ENCODE measurements at places on chromosomes 4 and X.

- no peak for DNase-seq
Observed at GRCh38 chr4:142556570-142557238, 289.4 kb downstream of the INPP4B start.

DNA sequence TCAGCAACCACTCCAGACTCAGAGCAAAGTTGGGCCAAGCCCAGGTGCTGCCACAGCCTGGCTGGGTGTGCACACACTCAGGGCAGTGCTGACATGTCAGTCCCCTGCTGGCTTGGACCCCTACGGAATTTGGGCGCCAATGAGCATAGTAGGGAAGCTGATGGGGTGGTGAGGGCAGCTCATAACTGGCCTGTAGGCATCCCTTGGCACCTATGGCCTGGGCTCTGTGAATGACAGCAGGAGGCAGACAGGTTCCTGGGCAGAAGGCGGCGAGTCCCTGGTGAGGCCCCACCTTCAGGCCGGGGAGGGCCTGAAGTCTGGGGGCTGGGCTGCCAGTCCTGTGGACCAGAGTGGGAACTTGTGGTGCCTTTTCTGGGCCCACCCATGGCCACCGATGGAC is 15.9 kb upstream of the TMEM185A start:
- no peak for DNase-seq

GRCh38 chr4:107824350-107825071 is at the start of gene SGMS2:
Gene SGMS2, plus strand, starts transcription at chr4:107824932. Its CDS starts 70,622 bp downstream, at chr4:107895554.
- no peak for DNase-seq

GRCh38 chr4:183852910-183853547 is 52.1 kb upstream of the STOX2 start:
- no peak for DNase-seq

DNA sequence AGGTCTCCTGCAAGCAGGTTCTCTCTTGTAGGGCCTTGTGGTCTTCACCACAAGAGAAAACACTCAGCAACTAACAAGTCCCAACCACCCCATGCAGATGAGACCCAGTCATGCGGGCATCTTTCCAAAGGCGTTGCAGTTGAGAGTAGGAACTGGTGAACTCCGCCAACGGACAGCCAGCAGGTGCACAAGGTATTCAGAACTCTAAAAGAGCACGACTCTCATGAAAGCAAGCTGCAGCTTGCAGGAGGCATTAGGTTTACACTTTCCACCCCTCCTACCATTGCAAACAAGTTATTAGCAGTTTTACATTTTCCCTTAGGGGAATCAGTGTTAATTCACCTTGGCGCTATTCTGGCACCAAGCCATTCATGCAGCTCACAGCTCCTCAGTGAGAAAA is 173.4 kb upstream of the KIT start:
- no peak for DNase-seq

GRCh38 chr4:7048642-7049041 is 5.5 kb downstream of the TADA2B start:
- no peak for DNase-seq

GRCh38 chrX:16239211-16239610 is 71.9 kb downstream of the MAGEB17 start:
- no peak for DNase-seq

DNA sequence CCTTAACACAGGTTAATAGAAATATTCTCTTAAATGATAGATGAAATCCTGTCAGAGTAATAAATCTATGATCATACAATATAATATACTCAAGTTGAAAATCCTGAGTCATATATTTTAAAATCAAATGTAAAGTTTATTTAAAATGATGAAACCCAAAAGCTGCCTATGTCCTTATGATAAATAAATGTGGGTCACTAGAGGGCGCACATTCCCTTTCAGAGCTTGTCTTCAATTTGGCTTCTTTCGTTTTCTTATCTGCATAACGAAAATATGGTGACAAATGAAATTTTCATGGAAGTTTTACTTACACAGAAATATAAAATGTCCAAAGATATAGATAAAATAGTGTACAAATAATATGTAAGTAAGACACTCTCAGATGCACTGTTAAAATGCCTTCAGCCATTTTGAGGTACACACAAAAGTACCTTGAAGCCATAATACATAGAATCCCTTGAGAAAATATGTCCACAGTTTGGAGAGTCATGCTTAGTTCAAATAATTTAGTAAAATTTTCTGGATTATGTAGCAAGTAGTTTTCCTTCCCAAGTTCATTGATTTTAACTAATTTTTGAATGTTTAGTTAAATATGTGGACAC is 680.4 kb downstream of the DMD start:
- DNase-seq: no peak

DNA sequence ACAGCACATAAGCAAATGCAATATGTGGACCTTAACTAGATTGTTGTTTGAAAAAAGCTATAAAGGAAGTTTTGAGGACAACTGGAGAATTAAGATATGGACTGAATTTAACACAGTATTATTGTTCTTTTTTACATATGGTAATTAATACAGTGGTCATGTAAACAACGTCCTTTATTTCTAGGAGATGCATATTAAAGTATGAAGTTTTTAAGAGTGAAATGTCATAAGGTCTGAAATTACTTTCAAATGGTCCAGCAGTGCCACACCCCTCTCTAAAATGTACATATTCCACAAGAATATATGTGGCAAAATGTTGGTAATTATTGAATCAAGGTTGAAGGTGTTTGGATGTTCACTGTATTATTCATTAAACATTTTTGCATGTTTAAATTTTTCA is 40.9 kb downstream of the WDFY3 start:
- DNase-seq: no peak

DNA sequence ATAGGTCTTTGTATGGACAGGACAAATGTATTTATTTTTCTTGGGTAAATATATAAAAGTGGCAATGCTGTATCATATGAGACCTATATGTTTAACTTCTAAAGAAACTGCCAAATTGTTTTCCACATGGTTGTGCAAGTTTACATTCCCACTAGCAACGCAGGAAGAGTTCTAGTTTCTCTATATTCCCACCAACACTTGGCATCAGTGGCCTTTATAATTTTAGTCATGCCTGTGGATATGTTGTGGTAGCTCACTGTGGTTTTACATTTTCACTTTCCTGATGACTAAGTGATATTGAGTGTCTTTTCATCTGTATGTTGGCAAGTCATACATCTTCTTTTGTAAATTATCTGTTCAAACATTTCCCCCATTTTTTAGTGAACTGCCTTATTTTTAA is 126.0 kb downstream of the EMCN start:
- DNase-seq: no peak

DNA sequence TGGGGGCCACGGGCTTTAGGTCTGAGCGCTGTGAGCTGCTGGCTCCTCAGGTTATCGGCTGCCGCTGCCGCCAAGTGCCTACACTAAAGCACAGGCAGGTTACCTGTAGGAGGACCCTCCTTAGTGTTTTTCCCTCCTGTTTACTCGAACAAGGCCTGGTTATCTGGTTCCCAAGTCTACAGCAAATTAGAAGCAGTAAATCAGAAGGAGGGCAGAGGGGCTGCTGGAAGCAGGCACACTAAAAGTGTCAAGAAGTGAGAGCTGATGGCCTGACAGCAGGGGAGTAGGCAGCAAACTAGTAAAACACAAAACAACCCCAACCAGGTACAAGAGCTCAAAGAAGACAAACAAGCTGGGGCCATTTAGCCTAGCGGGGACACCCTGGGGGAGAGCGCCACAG is 125.0 kb upstream of the PJA1 start:
- no peak for DNase-seq

DNA sequence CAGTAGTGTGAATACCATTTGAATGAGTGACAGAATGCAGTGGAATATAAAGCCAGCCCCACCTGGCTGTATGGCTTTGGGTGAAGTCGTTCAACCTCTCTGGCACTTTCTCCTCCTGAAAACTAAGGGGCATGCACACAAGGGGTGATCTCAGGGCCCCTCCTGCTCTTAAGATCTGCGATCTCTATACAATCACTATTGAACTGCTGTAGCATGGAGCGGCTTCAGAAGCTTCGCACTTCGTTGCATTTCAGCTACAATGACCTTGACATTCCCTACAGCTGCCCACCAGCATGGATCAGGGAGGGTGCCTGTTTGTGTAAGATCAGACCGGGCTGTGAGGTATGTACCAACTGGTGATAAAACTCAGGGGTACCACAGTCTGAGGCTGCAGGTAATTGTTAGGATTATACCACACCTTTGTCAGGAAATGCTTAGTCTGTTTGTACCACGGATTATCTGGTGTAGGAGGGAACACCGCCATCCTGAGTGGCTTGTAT is 85.2 kb downstream of the AASDH start:
- no peak for DNase-seq

GRCh38 chr4:876780-877179 is 50.9 kb upstream of the CPLX1 start:
- no peak for DNase-seq

DNA sequence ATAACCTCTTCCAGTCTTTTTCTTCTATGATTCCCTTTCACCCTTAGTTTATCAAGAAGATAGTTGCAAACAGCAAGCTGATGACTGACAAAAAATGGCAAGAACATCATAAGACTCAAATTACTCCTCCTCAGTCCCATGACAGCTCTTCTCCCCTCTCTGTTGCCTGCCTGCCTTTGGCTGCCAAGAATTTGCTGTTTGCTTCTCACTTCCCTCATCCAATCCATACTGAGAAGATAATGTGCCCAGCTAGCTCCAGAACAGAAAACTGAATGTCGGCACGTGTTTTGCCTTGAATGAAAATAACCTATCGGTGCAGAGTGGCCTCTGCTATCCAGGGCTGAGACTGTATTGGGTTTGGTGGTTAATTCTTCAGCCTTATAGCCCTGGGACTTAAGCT is 192.1 kb downstream of the PPARGC1A start:
- DNase-seq: no peak

- no peak for DNase-seq
Observed at GRCh38 chrX:132622130-132622529, 133.3 kb upstream of the MBNL3 start.

- DNase-seq: no peak
Observed at GRCh38 chrX:50813843-50814661, at the start of gene SHROOM4. Gene SHROOM4, minus strand, starts transcription at chrX:50814194. Its CDS starts 176 bp downstream, at chrX:50814018.

GRCh38 chr4:54281054-54281766 is 52.1 kb downstream of the PDGFRA start:
- no peak for DNase-seq

GRCh38 chr4:98887145-98887544 is 41.8 kb downstream of the EIF4E start:
- no peak for DNase-seq

- DNase-seq: no peak
Observed at GRCh38 chrX:867502-867901, 236.9 kb downstream of the SHOX start.

DNA sequence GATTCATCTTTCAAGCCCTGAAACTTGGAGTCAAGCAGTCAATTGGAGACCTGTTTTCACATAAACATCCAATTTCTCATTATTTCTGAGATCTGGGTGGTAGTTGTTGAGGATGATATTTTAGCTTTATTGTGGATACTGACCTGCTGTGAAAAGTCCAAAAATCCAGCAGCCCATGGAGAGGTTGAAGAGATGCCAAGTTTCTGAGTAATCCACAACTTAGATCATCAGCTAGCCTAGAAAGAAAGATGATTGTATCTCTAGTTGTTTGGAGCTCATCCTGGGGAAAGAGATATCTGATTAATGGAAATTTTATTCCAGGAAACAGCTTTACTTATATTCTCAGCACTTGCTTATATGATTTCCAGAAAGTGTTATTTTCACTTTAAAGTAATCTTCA is 48.6 kb upstream of the DCX start:
- no peak for DNase-seq

DNA sequence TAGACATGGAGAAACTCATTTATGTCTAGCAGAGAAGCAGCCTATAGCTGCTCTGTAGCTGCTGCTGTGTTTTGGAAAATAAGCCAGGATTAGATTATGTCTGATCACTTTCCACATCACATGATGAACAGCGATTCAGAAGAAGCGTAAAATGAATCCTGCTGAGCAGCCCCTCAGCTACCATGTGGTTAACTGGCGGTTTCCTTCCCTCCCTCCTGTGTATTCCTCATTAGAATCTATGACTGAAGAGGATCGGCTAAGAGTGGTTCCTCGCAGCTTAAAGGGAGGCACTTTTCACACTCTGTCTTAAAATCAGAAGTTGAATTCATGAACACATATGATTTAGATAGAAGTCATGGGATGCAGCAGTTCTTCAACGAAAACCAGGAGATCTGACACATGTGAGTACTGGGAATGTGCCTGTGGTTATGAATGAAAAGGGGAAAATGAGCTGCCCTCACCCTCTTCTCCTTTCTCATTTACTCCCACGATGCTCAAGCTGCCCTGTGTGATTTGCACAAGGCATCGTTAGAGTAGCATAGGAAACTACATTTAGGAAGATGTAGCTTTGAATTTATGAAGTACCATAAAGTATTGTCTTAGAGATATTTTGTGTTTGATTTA is at the start of gene PPEF1:
PPEF1 (plus strand) TSS at position 220 of the 624 bp plus-strand sequence; CDS start at position 356, 136 bp downstream.
- no peak for DNase-seq

GRCh38 chrX:130728208-130728607 is 174.8 kb downstream of the ENOX2 start:
- no peak for DNase-seq

- DNase-seq: no peak
Observed at GRCh38 chr4:129707949-129708348, 612.0 kb downstream of the C4orf33 start.

GRCh38 chr4:138680989-138681604 is 334.5 kb upstream of the NOCT start:
- peak; percentile 23 for DNase-seq

GRCh38 chr4:7140692-7141069 is 51.7 kb upstream of the SORCS2 start:
- DNase-seq: no peak

DNA sequence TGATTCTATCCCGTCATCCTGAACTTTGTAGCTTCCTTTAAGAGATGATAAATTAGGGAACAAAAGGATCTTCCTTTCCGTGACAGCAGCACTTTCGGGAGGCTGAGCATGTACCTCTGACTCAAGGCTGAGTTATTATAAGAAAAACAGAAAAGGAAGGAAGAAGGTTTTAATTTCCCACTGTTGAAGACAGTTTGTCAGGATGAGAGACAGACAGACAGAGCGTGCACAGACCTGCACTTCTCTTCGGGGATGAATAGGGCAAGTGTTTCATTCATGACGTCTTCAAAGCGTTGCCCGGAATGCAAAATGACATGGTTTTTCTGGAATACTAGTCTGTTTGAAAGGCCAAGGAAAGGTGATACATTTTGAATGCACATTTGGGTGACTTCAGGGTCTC is 405.3 kb upstream of the FAT1 start:
- no peak for DNase-seq

GRCh38 chr4:70192895-70193294 is 2.6 kb upstream of the ODAM start:
- DNase-seq: no peak

GRCh38 chrX:134929808-134930207 is 61.0 kb upstream of the SMIM10 start:
- no peak for DNase-seq

- peak; percentile 38 for DNase-seq
Observed at GRCh38 chr4:37976991-37977470, 16.8 kb downstream of the PTTG2 start.

GRCh38 chrX:38206036-38206435 is 14.6 kb downstream of the SRPX start:
- no peak for DNase-seq
